ENCODE measurements at places on chromosomes 6 and 20.

- DNase-seq: no peak
These were observed 146.9 kb upstream of the C6orf118 start for GRCh38 chr6:165456286-165456685.

DNA sequence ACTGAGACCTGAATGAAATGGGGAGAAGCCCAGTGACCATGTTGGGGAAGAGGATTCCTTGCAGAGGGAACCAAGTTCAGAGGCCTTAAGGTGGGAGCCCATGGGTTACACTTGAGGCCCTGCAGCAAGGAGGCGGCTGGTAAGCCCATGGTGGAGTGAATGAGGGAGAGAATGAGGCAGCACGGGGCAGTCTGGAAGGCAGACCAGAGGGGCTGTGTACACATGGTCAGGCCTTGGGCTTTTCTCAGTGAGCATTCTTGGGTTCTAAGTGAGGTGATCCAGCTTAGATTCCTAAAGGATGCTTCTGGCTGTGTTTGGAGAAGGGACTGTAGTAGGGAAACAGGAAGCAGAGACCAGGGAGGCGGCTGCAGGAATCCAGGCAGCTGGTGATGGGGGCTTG lies 19.0 kb downstream of the RNF114 start:
- no peak for DNase-seq

GRCh38 chr20:2751347-2751877 lies 49.0 kb downstream of the CPXM1 start:
- DNase-seq: no peak

- DNase-seq: no peak
These were observed 38.2 kb downstream of the KIAA1755 start for GRCh38 chr20:38222231-38222922.

GRCh38 chr20:37316116-37316774 lies 26.8 kb downstream of the MANBAL start:
- DNase-seq: no peak

DNA sequence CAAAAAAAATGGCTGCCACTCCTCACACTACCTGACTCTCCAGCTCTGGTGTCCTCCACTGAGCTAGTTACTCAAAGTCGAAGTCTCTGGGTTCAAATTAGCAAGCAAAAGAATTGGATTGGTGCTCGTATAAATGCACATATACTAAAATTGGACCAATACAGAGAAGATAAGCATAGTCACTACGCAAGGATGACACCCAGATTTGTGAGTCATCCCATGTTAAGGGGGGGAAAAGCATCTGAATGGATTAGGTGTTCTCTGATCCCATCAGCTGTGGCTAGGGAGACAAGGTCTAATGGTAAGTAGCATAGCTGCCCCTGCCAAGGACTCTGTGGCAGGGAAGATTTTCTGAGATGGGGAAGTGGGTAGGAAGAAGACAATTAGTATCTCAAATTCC lies 18.3 kb upstream of the AMD1 start:
- no peak for DNase-seq

DNA sequence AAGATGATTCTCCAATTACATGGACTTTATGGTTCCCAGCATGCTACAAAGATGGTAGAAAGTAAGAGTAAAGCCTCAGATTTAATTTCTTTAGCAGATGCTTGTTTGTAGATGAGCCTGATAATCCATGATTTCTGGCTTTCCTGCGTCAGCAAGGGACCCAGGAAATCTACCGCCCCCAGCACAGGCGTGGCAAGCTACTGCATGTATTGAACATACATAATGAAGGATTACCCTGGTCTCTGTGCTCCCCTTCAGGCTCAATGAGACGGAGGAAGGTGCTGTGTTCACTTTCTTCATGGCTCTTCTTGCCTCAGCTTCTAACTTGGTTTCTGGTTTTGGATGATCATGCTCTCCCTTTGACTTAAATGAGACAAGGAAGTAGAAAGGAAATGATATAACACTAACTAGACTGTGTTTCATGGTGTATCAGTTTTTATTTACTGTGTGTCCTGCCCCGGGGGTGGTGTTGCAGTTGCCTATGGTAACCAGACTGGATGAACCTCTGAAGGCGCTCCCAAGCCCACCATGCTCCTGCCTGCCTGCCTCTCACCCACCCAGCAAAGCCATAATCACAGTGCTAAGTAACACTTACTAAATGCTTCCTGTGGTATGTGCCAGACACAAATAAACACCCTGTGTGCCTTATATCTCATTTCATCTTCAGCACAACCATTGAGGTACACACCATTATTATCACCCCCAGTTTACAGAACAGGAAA lies 17.9 kb downstream of the GCM1 start:
- no peak for DNase-seq

DNA sequence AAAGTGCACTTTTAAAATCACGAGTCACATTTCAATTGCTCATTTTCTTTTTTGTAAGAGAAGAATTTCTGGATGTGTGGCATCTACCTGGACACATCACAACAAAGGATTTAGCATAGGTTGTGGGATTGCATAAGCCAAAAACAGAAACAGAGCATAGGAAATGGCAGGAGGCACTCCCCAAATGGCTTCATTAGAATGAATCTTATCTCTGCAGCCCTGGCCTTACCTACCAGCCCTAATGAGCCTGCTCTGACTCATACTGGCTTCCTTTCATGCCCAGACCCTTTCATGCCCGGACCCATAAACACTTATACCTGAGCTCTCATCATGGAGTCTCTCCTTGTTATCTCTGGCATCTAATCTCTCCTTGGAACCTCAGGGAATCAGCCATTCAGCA lies 23.9 kb upstream of the SPTLC3 start:
- no peak for DNase-seq

DNA sequence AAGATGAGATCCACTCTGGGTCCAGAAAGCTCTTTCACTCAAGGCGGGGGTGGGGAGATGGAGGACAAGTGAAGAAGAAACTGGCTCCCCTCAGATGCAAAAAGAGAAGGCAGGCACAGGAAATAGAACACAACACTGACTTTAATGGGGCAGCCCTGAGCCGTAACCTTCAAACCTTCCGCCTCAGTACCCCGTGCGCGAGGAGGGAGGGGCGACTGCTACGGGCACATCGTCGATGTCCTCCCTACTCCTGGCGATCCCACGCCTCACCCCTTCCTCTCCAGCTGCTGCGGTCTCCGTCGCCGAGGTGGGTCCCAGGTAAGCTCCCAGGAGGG lies 3.9 kb downstream of the SPEF1 start:
- no peak for DNase-seq

GRCh38 chr6:142323377-142323776 lies 21.6 kb downstream of the ADGRG6 start:
- DNase-seq: no peak

All from brain pericyte (primary cell).